ENCODE measurements at places on chromosomes 6 and 20. TPM values are rescaled to one million over a fixed set of nuclear protein-coding genes. Genes with fewer than 3 reads are reported as not detected.

Gene SCAND1
- total RNA-seq = 8.1 TPM

Gene RAD21L1
- not detected for total RNA-seq

Gene RAET1L
- total RNA-seq = not detected

Gene SLC44A4
- total RNA-seq = not detected

Gene PKHD1
- total RNA-seq = not detected

Gene CGA
- not detected for total RNA-seq

Gene POU5F1
- total RNA-seq = not detected

Gene PPP1R11
- 8.3 TPM for total RNA-seq

Gene BTNL2
- 0.12 TPM for total RNA-seq

Gene SNRNP48
- 24.5 TPM for total RNA-seq

Gene PRND
- total RNA-seq = not detected

Gene TAP1
- total RNA-seq = 28.0 TPM

Gene NR2E1
- not detected for total RNA-seq

Gene TMEM200A
- total RNA-seq = 71.4 TPM

Gene SLC35B3
- 20.2 TPM for total RNA-seq

Gene NKX2-4
- under 0.01 TPM for total RNA-seq

Gene FAM83C
- total RNA-seq = not detected

Gene EYS
- under 0.01 TPM for total RNA-seq

Gene MUCL3
- total RNA-seq = not detected

Gene C20orf202
- total RNA-seq = not detected

Gene CRISP2
- total RNA-seq = not detected

Gene LY6G6D
- not detected for total RNA-seq

Gene NOL4L
- 3.4 TPM for total RNA-seq

Gene KCNK16
- not detected for total RNA-seq

Gene SIRPD
- total RNA-seq = not detected

Gene PSORS1C2
- not detected for total RNA-seq

Gene SCUBE3
- 1.4 TPM for total RNA-seq

Gene UQCC2
- 33.9 TPM for total RNA-seq

Gene PLAGL2
- total RNA-seq = 0.59 TPM

Gene ULBP2
- total RNA-seq = 1.9 TPM

Gene PREX1
- 18.7 TPM for total RNA-seq

Gene CDSN
- not detected for total RNA-seq
